Naive thymus-derived CD4-positive, alpha-beta T cell (primary cell): ENCODE measurements at places on chromosomes 4 and X. TPM values are rescaled to one million over a fixed set of nuclear protein-coding genes. Genes with fewer than 3 reads are reported as not detected.

DNA sequence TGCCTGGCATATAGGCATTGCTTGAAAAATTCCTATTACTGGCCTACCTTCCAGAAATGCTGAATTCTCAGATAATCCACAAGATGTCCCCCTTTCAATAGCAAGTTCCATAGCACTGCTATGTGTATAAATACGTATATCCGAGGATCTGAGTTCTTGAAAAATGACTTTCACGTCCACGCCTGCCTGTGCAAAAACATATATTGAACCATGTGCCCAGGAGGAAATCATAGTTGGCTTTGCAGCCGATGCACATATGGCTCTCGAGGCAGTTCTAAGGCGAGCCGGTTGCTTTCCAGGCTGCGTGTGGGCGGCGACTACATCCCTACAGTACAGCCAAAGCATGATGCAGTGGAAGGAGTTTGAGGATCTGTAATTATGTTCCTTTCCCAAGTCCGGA is 55.4 kb upstream of the ESX1 start:
- H3K36me3 ChIP-seq = no peaks in the 10 kb centered on the region
- H3K4me1 ChIP-seq = no peaks in the 10 kb centered on the region

DNA sequence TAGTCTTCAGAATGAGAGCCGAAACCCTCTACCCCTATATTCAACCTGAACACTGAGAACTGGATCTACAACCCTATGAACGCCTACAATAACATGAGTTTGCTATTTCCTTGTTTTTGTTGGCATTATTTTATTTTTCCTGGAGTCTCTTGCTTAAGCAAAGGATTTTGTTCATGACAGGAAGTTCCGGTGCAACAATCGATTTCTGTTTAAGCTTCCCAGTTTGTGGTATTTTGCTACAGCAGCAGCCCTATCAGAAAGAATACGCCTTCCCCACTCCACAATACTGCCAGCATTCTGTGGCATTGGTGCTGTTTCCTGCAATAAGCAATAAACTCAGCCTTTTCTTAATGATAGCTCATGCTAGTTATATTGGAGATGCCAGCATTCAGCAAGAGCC is 60.9 kb downstream of the NPY5R start:
- no peak for DNase-seq
- H3K27me3 ChIP-seq = no peaks in the 10 kb centered on the region
- no peaks in the 10 kb centered on the region for H3K36me3 ChIP-seq
- H3K4me1 ChIP-seq = no peaks in the 10 kb centered on the region
- H3K27ac ChIP-seq = no peak overlapping the region
- H3K4me3 ChIP-seq = no peak overlapping the region

GRCh38 chr4:109576462-109576861 is 16.4 kb downstream of the MCUB start:
- no peaks in the 10 kb centered on the region for H3K36me3 ChIP-seq
- no peak for DNase-seq
- H3K27ac ChIP-seq = no peak overlapping the region
- no peak overlapping the region for H3K4me3 ChIP-seq
- no peaks in the 10 kb centered on the region for H3K27me3 ChIP-seq
- peaks cover 28% of the 10 kb centered on the region for H3K4me1 ChIP-seq

- H3K27me3 ChIP-seq = no peaks in the 10 kb centered on the region
- H3K36me3 ChIP-seq = no peaks in the 10 kb centered on the region
- no peak for DNase-seq
- H3K4me1 ChIP-seq = no peaks in the 10 kb centered on the region
These were observed 235.0 kb downstream of the PALLD start for GRCh38 chr4:168731706-168732414.

DNA sequence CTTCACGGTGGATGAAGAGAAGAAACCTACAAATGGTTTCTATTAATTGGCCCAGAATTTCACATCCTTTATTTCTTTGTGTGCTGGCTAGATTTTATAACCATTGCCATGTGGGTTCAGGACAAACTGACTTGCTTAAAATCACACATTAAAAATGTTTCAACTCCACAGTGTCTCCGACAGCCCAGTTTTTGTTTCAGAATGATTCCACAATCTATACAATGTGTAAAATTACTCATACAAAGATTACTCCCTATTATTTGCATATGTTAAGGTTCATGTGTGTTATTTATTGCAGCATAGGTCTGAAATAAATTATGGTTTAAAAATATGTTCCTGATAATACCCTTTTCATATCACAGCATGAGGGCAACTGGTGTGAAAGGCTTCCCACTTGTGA is 20.6 kb downstream of the DCHS2 start:
- no peaks in the 10 kb centered on the region for H3K4me1 ChIP-seq
- no peak for DNase-seq
- no peaks in the 10 kb centered on the region for H3K36me3 ChIP-seq
- no peak overlapping the region for H3K27ac ChIP-seq
- H3K27me3 ChIP-seq = no peaks in the 10 kb centered on the region

DNA sequence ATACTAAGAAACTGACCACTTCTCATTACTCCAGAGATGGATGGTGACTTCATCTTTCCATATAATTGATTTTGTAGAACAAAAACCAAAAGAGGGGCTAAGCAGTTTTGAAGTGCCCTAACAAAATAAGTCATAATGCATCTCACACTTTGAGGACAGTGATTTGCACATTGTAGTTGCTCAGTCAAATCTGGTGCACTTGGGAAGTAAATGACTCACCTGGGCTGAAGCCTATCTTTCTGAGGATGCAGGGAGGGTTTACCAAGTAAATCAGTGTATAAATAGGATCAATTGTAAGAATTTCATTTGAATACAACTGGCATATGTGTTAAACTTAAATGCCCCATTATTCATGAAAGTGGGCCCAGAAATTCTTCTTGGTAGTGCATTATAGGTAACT is 134.2 kb downstream of the DCLK2 start:
- no peaks in the 10 kb centered on the region for H3K27me3 ChIP-seq
- H3K4me1 ChIP-seq = no peaks in the 10 kb centered on the region
- no peak overlapping the region for H3K4me3 ChIP-seq
- H3K36me3 ChIP-seq = no peaks in the 10 kb centered on the region
- no peak overlapping the region for H3K27ac ChIP-seq

- H3K4me1 ChIP-seq = peaks cover 7% of the 10 kb centered on the region
- H3K27me3 ChIP-seq = no peaks in the 10 kb centered on the region
- no peaks in the 10 kb centered on the region for H3K36me3 ChIP-seq
These were observed 64.4 kb downstream of the AFF1 start for GRCh38 chr4:86999136-86999643.

DNA sequence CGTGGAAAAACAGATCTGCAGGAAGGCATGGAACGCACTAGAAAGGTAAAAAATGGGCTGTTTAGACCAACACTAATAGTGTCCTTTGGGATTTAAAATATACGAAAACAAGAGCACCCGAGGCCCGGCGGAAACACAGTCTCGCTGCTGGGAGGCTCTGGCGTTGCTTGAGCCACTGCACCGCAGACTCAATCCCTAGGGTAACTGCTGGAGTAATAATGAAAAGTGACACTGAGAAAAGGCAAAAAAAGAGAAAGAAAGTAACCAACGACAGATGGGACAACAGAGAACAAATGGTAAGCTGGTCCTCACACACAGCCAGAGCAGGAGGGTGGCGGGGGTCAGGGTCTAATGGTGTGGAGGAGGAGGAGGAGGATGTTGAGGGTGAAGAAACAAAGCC is 15.4 kb downstream of the IRAK1 start:
- no peak for DNase-seq
- no peak overlapping the region for H3K27ac ChIP-seq
- H3K36me3 ChIP-seq = no peaks in the 10 kb centered on the region
- H3K4me1 ChIP-seq = peaks cover 4% of the 10 kb centered on the region
- no peak overlapping the region for H3K4me3 ChIP-seq

The WWC2 gene
- 0.07 and 0.13 TPM in 2 replicates for total RNA-seq

The HMGN5 gene
- total RNA-seq = 1.0 TPM

The SLITRK4 gene
- total RNA-seq = not detected in 2 replicates

The ATP1B4 gene
- not detected for total RNA-seq

The COX7B2 gene
- total RNA-seq = not detected in 2 replicates

The REST gene
- total RNA-seq = 75.1 TPM
